ENCODE measurements at places on chromosomes 6 and 20. TPM values are rescaled to one million over a fixed set of nuclear protein-coding genes. Genes with fewer than 3 reads are reported as not detected.

PRSS35 gene
- total RNA-seq = 10.0 TPM

OARD1 gene
- 13.4 TPM for total RNA-seq

DNA sequence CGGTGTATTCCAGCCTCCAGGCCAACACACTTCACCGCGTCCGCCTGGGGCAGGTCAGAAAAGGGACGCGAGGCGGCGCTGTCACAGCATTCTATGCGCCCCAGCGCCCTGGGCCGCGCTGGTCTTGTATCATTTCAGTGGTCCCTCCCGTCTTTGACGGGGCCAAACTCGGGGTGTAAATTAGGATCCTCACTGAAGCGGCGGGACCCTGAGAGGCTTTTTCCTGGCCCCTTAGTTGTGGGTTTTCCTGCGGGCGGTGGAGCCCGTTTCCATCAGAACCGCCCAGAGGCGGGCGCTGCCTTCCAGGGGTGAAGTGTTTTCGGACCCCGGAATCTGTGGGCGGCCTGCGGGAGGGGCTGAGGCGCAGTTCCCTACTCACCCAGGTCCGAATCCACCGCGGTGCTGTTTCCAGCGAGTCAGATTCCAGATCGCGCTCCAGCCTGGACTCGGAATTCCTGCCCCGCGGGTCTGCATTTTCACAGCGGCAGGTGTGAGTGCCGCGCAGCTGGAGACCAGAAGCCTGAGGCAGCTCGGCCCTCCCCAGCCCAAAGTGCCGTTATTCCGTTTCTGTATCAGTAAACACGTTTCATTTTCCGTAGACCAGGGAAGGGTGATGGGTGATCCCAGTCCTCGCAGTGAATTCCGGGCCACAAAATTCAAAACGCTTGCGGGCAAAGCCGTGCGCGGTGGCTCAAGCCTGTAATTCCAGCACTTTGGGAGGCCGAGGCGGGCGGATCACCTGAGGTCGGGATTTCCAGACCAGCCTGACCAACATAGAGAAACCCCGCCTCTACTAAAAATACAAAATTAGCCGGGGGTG lies 3.9 kb upstream of the MICB start:
- peak; percentile 86 for DNase-seq

GRCh38 chr20:58840816-58841538 lies 9.7 kb downstream of the GNAS-AS1 start:
- DNase-seq = no peak

GRCh38 chr20:37902504-37903313 lies at the start of gene VSTM2L:
Gene VSTM2L, plus strand, starts transcription at chr20:37903127. Its CDS starts 224 bp downstream, at chr20:37903351.
- DNase-seq = no peak

GRCh38 chr20:61886721-61887595 lies 178.7 kb downstream of the TAF4 start:
- DNase-seq = no peak

Measured in right atrium auricular region (tissue), 2 donors.